EL (cell line): ENCODE measurements at places on chromosomes 7 and 10.

- no peak for DNase-seq
These were observed 39.9 kb upstream of the MKI67 start for GRCh38 chr10:128166151-128166550.

DNA sequence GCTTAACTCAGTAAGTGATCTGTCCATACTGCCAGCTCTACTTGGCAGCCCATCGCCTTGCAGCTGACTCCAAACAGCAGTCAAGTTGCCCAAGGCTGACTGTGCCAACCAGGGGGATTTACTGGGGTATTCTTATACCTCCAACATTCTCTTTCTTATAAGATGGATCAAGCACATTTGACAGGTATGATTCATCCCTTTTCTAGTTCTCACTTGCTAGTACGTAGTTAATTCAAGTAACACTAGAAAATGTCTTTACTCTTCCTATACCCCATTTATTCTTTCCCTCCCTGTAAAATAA, 77.0 kb downstream of the SLC25A13 start:
- DNase-seq: no peak

DNA sequence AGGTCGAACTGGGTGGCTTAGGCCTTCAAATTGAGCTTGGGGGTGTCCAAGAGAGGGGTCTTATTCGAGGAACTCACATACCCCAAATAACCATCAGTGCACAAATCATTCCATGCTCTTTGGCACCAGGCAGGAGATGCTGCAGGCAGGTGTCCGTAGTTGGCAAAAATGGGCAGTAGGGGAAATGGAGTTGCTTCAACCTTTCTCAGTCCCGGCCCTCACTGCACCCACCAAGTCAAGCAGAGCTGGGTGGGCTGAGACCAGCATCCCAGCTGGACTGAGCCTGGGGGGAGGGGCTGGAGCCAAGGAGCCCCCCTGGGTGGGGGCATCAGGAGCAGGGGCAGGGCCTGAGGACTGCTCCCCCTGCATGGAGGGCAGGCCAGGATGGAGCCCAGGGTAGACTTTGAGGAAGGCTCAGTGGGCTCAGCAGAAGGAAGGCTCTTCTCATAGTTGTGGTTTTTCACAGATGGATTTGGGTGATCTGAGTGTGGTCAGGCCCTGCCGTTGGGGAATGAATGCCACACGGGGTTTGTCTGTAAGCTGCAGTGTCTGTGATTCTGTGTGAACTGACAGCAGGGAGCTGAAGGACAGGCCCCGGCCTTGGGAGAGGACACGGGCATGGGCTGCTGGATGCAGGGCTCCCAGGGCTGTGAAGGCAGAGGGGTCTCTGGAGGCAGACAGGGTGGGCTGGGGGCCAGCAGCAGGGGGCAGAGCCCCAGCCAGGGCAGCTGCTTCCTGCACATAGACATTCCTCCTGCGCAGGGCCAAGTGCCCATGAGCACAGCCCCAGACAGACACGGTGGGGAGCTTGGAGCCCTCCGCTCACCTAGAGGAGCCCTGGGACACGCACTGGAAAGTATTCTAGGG, 144.5 kb downstream of the ADCY1 start:
- DNase-seq: peak; percentile 37

- no peak for DNase-seq
These were observed 613 bp upstream of the BUB3 start for GRCh38 chr10:123153486-123154091.

DNA sequence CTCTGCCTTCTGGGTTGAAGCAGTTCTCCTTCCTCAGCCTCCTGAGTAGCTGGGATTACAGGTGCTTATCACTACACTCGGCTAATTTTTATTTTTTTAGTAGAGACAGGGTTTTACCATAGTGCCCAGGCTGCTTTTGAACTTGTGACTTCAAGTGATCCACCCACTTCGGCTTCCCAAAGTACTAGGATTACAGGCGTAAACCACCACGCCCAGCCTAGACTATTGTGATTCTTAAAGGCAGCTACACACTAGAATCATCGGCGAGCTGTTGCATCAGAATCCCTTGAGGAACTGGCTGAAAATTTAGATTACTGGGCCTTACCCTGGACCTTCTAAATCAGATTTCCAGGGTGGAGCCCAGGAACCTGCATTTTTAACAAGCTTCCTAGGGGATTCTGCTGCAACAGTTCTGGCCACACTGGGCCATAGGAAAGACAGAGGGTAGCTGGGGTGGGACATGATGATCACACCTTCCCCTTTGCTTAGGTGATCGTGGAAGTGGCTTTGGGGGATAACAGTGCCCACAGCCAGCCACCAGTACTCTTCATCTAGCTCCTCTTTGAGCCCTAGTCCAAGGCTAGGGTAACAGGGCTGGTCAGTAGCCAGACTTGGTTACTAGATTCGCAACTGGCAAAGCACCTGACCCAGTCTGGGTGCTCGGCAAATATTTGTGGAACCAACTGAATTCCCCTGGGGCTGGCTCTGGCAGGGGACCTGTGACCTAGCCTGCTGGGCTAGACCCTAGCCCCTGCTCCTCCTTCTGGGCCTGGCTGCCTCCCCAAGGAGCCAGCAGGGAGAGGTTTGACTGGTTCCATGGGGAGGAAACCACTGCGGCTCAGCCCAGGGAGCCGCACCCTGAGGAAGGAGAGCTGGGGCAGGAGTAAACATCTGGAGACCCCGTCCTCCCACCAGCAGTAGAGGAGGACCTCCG, 67.1 kb upstream of the DUSP5 start:
- no peak for DNase-seq

GRCh38 chr10:42950606-42951485, 126.0 kb upstream of the RET start:
- DNase-seq: no peak

- DNase-seq: peak; percentile 84
These were observed at the start of gene ZEB1 for GRCh38 chr10:31318854-31319601. Gene ZEB1 (plus strand): TSS chr10:31319216. CDS start chr10:31319235, 19 bp downstream.

DNA sequence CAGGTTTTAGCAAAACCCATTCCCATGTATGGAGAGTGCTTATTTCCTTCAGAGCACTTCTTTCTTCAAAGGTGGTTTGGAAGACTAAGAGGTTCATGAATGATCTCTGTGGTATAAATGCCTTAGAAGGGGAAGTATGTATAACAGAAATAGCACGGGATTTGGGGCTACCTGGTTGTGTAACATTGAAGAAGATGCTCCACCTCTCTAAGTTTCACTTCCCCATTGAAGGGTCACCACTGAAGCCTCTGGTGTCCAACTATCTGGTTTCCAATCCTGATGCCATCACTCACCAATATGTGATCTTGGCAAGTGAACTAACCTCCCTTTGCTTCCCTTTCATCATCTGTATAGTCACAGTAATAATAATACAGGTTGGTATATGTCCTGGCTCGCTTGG, 37.2 kb downstream of the CYCS start:
- no peak for DNase-seq

DNA sequence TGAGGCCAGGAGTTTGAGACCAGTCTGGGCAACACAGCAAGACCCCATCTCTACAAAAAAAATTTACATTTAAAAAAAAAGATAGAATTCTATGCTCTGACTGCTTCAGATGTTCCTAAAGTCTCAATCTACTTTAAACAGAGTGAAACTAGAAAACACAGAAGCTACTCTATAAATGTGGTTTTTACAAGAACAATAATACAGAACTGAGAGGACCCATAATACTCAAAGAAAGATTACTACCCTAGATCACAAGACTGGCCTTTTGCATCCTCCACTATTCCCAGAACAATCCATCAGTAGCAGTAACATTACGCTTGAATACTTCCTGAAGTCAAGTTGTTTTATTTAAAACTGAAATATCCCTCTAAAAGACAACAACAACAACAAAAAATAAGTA, 119.4 kb downstream of the ZFAND4 start:
- no peak for DNase-seq

DNA sequence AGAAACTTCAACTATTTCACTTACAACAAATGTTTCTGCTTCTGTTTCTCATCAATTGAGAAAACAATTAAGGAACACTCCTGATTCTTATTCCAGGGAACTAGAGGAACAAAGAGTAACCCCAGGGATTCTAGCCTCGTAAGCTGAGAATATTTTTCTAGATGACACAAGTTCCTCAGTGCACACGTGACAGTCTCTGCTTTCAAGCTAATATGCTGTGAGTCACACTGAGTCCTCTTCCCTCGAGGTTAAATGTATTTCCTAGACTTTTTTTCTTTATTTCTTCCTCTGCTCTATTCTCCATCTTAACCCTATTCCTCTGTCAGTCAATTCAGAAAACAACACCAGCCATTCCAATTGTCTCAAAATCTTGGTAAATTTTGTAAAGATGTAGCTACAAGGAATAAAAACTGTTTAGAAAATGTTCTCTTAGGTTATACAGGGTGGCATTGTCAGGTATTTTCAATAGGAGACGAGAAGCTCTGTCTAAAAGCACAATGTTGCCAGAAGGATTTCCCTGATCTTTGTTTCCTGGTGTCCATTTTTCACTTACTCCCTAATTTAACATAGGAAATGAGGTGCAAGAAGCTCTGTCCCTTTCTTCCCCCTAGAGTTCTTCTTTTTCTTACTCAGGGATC, 5.8 kb upstream of the C1GALT1 start:
- DNase-seq: peak; percentile 87

- peak; percentile 36 for DNase-seq
These were observed 8.6 kb downstream of the BTBD16 start for GRCh38 chr10:122279725-122280141.

DNA sequence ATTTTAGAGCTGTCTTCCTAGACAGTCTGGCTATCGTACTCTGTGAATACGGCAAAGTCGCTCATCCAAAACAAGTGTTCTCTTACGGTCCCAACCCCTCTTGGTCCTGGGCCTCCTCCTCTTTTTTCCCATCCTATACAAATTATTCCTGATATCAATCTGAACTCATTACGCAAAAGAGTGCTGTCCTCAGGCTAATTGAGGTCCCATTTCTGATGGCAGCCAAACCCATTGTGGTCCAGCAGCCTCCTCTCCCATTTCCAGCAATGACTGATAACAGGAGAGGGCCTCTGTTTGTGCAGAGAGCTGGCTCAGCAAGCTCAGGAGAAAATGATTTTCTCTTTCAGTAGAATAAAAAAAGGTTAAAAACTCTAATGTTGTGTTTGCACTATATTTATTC, 203.4 kb upstream of the GHITM start:
- no peak for DNase-seq

DNA sequence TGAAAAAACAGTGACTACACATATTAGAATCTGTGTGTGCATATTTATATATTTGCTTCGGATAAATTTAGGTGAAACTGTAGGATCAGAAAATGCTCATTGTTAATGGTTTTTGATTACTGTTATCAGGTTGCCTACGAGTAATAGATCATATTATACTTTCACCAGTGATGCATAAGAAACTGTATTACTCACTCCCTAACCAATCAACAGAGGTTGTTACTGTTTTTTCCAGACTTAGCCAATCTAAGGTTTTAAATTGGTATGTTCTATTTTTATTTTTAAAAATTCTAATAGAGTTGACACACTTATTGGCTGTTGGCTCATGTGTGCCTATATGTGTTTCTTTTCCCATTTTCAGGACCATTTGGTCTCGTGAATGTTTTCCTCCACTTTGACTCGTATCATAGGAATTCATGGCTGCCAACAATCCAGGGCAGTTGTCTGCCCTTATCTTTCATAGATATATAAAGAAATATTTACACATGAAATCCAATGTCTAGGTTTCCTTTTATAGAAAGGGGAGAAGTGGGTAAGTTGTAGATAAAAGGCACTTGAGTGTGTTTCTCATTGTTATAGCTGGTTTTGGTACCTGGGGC, 59.2 kb downstream of the ANLN start:
- peak; percentile 70 for DNase-seq

- no peak for DNase-seq
These were observed 75.1 kb upstream of the LEP start for GRCh38 chr7:128165927-128166420.

DNA sequence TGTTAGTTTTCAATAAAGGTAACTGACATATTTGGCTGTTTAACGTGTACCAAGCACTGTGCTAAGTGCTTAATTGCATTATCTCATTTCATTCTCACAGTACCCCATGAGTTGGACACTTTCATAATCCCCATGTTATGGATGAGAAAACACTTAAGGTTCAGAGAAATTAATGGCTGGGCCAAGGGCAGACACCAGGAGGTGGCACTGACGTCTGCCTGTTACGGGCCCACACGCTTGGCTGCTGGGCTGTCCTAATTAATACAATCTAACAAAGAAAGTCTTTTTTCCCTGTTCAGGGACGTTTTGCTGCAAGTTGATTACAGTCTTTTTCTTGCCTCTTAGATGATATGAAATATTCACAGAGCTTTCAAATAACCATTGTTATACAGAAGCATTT, 16.1 kb downstream of the DYDC2 start:
- no peak for DNase-seq

GRCh38 chr10:73955719-73956118, 42.2 kb upstream of the VCL start:
- DNase-seq: no peak

GRCh38 chr10:48206482-48207250, 67.8 kb downstream of the FRMPD2 start:
- DNase-seq: no peak

DNA sequence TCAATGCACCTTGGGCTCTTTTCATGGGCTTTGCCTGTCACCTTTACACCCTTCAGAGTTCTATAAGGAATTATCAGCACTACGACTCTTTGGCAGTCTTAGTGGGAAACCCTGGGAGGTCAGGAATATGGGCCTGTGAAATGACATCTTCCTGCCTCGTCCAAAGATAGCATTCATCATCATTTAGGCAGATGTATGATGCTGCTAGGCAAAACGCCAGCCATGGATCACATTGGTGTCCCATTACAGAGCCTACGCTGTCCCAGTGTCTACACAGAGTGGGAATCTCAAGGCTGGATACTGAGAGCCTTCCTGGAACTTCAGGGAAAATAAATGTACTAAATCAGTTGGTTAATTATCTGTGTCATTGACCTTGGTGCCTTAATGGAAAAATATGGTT, 259.4 kb upstream of the CELF2 start:
- no peak for DNase-seq

DNA sequence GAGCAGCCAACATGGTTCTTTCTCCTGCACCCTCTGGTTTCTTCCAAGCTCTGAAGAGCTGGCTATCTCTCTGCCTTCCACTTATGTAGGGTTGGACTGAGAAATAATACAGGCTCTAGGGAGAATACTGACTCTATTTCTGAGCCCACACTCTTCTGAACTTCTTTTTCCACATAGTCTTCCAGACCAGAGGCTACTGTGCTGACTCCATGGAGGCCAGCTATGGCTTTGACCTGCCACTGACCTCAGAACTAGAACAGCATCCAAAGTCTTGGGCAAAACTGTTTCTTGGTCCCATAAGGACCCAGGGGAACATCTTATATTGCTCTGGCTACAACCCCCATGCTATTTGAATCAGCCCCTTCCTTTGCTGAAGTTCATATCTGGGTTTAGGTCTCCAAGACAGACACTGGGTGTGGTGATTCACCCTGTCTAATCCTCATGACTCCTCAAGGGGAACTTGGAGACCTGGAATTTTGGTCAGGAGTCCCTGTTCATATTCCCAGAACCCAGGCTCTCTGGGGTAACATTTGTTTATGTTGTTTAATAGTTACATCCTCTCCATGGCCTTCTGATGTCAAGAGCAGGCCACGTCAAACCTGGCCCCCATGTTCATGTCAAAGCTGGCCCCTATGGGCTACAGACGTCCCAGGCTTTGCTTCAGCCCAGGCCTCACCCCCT, 12.1 kb upstream of the PLAU start:
- peak; percentile 63 for DNase-seq
